ENCODE measurements at places on chromosomes 3 and 15.

DNA sequence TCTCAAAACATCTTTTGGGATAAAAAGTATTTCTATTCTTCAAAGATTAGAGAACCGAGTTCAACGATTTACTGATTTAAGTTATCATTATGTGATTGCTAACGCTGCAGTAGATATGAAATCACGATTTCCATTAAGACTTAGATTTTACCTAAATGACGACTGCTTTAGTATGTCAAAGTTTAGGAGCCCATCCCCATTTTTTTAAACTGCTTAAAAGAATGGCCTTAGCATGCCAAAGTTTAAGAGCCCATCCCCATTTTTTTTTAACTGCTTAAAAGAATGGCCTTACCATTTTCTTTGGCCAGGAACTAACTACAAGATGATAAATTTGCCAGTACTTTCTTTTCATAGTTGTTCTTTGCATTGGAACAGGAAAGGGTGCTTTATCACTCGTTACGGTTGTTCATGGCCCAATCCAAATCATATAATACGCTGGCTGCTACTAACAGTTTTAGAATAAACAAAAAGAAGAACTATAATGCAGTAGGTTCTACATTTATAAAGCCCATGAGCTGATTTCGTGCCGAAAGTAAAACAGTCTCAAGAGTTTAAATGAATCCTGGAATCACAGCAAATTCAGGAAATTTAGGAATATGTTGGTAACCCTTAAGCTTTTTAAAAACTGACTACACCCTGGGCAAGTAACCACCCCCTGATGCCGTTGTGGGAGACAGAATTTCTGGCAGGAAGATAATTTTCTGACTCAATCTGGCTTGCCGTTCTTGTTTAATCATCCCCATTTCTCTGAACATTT lies 869 bp upstream of the TSC22D2 start:
- no peaks in the 10 kb centered on the region for H3K27me3 ChIP-seq
- no peak overlapping the region for H3K4me3 ChIP-seq
- DNase-seq = no peak
- no peaks in the 10 kb centered on the region for H3K4me1 ChIP-seq

GRCh38 chr3:46700772-46701171 lies 420 bp upstream of the TMIE start:
- no peak overlapping the region for H3K4me3 ChIP-seq
- no peak for DNase-seq
- no peak overlapping the region for H3K27ac ChIP-seq
- H3K4me1 ChIP-seq = peaks cover 19% of the 10 kb centered on the region
- H3K36me3 ChIP-seq = no peaks in the 10 kb centered on the region

DNA sequence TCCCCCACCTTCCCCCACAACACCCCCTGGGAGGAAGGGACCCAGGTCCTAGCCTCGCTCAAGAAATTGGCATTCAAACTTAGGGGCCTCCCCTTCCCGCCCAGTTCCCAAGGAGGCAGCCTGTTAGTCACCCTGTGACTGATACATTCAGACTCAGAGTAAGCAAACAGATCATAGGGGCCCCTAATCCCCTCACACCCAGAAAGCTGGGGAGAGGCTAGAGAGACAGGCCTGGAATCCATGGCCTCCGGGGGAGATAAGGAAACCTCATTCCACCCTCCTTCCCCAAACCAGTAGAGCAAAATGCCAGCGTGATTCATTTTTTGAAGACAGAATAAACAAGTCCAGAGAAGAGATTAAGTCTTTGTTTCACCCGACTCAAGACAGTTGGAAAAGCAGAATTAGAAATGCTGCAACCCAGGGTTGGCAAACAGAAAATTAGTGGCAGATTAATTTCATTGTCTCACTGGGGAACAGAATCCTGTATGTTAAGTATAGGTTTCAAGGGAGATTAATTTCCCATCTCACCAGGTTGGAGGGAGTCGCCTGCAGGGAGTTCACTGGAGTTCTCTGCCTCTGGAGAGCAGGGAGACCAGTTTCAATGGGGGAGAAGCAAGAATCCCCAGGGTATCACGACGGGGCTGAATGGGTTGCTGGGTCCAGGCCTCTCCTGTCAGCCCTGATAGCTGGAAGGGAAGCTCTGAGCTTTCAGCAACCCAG lies 268.3 kb downstream of the UACA start:
- peaks cover 38% of the 10 kb centered on the region for H3K4me1 ChIP-seq
- H3K27ac ChIP-seq = peak overlapping the region; percentile 86
- no peaks in the 10 kb centered on the region for H3K36me3 ChIP-seq
- no peak overlapping the region for H3K4me3 ChIP-seq
- no peaks in the 10 kb centered on the region for H3K27me3 ChIP-seq

GRCh38 chr3:43434431-43434830 lies 148.1 kb downstream of the SNRK start:
- no peak overlapping the region for H3K4me3 ChIP-seq
- no peaks in the 10 kb centered on the region for H3K27me3 ChIP-seq
- DNase-seq = no peak
- no peaks in the 10 kb centered on the region for H3K4me1 ChIP-seq

- H3K4me3 ChIP-seq = no peak overlapping the region
- no peaks in the 10 kb centered on the region for H3K36me3 ChIP-seq
- peaks cover 2% of the 10 kb centered on the region for H3K4me1 ChIP-seq
- peak; percentile 29 for DNase-seq
These were observed 9.7 kb upstream of the TRANK1 start for GRCh38 chr3:36954452-36955134.

Data from mesenchymal stem cell (in vitro differentiated cells and primary cell).